ENCODE measurements at places on chromosomes 5 and 9.
A peak's percentile ranks its signal among the peaks of the same experiment; 100 is the strongest.

DNA sequence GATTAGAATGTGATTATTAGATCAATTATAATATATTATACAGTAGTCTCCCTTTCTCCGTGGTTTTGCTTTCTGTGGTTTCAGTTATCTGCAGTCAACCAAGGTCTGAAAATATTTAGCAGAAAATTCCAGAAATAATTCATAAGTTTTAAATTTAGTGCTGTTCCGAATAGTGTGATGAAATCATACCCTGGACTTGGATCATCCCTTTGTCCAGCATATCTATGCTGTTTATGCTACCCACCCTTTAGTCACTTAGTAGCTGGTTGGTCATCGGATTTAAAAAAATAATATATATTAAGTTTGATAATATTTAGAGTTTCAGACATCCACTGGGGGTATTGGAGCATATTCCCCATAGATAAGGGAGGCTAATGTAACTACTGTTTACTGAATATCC, 19.6 kb downstream of the RMI1 start:
- H3K4me1 ChIP-seq = no peaks in the 10 kb centered on the region
- DNase-seq = no peak
- H3K36me3 ChIP-seq = no peaks in the 10 kb centered on the region
- H3K27ac ChIP-seq = no peak overlapping the region
- no peak overlapping the region for H3K4me3 ChIP-seq

DNA sequence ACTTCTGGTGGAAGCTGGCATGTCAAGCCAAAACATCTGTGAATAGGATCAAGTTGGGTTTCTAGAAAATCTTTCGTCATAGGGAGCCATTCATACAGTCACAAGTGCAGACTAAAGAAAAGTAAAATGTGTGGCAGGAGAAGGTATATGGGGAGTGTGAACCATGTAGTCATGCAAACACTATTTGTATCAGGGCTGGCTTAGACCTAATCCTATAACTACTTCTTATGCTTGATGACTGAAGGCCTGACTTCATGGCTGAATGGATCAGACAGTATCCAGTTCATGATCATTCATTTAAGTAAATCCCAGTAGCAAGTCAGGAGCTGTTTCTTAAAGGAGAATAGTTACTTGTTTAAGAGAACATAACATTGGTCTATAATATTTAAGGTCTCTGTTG, 63.8 kb upstream of the DAPK1 start:
- no peaks in the 10 kb centered on the region for H3K27me3 ChIP-seq
- no peak for DNase-seq
- no peaks in the 10 kb centered on the region for H3K4me1 ChIP-seq
- H3K4me3 ChIP-seq = no peak overlapping the region
- H3K27ac ChIP-seq = no peak overlapping the region

DNA sequence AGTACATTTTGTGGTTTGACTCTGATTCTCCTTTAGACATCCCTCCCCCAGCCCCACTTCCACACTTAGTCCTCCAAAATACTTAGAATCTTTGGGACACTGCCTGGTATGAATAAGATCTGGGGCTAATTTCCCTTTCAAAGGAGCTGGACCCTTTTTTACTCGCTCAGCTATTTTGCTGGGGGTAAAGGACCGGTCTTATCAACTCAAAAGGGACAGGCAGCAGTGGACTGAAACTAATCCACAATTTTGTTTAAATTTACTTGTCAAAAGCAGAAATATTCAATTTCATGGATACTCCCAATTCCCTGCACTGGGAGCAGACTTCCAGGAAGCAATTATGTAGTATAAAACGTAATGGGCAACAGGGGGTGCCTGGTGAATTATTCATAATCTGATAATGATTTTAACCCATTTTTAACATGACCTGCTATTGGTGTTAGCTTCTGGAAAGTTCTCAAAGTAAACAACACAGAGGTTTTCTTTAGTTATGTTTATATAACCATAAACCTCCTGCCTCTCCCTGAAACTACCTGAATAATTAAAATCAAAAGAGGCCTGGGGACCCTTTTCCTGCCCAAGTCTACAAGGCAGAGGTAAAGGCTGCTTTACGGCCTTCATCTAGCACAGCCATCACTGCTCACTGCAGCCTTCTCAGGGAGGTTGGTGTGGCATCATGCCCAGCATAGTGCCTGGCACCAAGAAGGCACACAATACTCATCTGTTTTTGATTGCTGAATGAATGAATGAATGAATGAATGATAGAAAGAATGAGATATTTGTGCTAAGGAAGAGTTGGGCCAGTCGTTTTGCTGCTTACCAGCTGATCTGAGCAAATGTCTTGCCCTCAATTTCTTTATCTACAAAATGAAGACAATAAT, 44.2 kb upstream of the GNPDA1 start:
- H3K27ac ChIP-seq = no peak overlapping the region
- H3K36me3 ChIP-seq = no peaks in the 10 kb centered on the region
- no peak overlapping the region for H3K4me3 ChIP-seq
- H3K4me1 ChIP-seq = no peaks in the 10 kb centered on the region
- DNase-seq = no peak

- DNase-seq = no peak
- H3K27ac ChIP-seq = no peak overlapping the region
- no peaks in the 10 kb centered on the region for H3K36me3 ChIP-seq
- no peak overlapping the region for H3K4me3 ChIP-seq
These were observed 16.6 kb upstream of the FEM1C start for GRCh38 chr5:115561176-115561575.

DNA sequence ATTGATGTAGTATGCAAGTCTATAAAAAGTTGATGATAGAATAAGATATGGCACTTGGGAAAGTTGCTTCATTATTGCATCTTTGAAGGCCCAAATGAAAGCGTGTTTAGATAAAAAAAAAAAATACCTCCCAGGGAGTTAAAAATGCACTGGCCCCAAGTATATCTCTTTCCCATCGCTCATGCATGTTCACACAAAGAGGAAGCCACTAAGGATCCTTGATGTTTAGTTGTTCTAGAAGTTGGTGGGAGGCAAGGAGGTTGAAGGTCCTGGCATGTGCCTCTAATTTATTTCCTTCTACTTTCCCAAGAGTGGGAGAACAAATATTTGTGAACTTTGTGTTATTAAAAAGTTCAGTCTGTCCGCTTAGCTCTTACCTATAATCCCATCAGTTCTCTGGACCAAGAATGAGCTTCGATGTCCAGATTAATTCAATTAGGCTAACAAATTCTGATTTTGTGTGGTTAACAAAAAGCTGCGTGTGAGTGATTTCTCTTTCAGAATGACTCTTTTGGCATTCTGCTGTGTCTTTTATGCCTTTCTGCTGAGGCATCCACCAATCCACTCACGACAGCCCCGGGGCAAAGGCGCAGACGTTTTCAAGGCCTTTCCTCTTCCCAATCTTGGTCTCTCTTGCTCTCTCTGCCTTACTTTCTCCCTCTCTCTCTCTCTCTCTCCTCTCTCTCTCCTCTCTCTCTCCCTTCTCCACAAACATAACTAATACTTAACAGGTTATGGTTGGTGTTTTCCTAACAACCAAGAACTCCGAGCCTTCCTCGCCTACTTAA, 135.1 kb upstream of the ERCC6L2 start:
- no peaks in the 10 kb centered on the region for H3K4me1 ChIP-seq
- no peak for DNase-seq
- H3K27ac ChIP-seq = no peak overlapping the region
- H3K27me3 ChIP-seq = no peaks in the 10 kb centered on the region

- no peak overlapping the region for H3K27ac ChIP-seq
- no peak for DNase-seq
- H3K36me3 ChIP-seq = no peaks in the 10 kb centered on the region
- H3K27me3 ChIP-seq = no peaks in the 10 kb centered on the region
- no peak overlapping the region for H3K4me3 ChIP-seq
- H3K4me1 ChIP-seq = no peaks in the 10 kb centered on the region
These were observed 564.4 kb upstream of the NUDT12 start for GRCh38 chr5:104126980-104127379.

- DNase-seq = no peak
- peaks cover 46% of the 10 kb centered on the region for H3K4me1 ChIP-seq
- no peaks in the 10 kb centered on the region for H3K36me3 ChIP-seq
- H3K4me3 ChIP-seq = peak overlapping the region; percentile 77
These were observed 1.4 kb upstream of the ANKRD33B start for GRCh38 chr5:10562201-10563109.
